ENCODE measurements at places on chromosomes 11 and 22.

GRCh38 chr11:86676533-86677154 is 4.2 kb upstream of the ME3 start:
- no peak for DNase-seq

DNA sequence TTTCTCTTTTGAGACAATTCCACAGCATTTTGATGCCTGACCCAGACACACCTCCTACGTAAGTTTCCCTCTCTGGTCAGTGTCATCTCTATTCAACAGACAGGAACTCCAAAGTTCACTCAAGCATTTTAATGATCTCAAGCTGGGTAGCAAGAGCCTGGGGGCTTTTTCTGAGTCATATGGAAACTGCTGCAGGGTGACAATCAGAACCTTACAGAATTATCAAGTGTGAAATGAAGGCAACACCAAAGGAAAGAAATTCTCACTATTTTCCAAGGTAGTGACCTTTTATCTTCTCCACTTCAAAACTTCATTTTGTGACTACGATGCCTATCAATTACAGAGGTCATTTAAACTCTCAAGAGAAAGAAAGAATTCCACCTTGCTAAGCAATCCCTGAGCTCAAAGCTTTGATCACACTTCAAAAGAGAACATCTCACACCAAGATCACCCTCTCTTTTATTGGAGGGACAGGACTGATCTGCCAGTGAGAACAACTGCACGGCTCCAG is 229.0 kb upstream of the ZC3H12C start:
- no peak for DNase-seq

- DNase-seq: no peak
Observed at GRCh38 chr22:41898645-41899044, 16.2 kb downstream of the SHISA8 start.

GRCh38 chr11:34359548-34359891 is 1.7 kb upstream of the ABTB2 start:
- no peak for DNase-seq

GRCh38 chr11:74646954-74647353 is 54.6 kb downstream of the POLD3 start:
- DNase-seq: no peak

DNA sequence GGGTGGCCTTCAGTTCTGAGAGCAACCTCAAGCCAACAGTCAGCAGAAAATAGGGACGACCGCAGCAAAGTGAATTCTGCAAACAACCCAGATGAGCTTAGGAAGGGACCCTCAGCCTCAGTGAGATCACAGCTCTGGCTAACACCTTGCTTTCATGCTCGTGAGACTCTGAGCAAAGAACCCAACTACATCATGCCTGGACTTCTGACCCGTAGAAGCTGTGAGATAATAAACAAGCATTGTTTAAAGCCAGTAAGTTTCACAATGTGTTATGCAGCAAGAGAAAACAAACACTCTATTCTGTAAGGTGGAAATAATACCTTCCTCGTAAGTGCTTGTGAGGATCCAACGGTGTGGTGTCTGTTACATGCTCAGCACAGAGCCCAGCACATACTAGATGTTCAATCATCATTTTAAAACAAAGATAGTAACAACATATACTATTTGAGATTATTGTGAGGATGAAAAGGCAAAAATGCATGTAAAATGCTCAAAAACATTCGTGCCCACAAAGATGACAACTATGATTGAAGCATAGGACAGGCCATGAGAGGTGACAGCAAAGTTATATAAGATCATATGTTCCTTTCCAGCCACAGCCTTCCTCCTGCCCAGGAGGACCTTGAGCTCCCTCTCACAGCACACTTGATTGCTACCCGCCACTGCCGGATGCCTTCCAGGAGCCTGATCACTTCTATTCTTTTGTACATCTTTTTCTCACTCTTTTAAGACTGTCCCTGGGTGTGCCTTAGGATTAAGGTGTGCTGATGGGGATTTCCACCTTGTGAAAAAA is 433.3 kb downstream of the BUD13 start:
- DNase-seq: no peak

GRCh38 chr22:30235687-30236170 is 10.8 kb downstream of the LIF start:
- no peak for DNase-seq

DNA sequence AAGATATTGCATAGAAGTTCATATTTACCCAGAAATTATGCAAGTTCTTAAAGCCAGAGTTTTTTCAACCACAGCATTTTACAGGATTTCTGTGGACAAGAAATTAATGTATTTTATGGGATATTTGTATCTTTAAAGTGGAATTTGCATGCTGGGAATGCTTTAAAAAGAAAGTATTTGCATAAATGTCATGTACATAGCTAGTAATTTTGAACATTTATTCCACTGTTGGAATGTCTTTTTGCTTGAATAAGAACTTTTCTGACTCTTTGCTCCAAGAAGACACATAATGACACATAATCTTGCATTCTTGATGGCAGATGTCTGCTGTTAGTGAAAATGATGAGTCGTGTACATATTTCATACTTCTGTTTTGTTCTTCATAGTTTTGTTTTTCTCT is 66.6 kb downstream of the ATXN10 start:
- no peak for DNase-seq
